ENCODE measurements at places on chromosomes 4 and X.

- peak; percentile 35 for DNase-seq
These were observed 484.2 kb downstream of the BCOR start for GRCh38 chrX:39613482-39613995.

- no peak for DNase-seq
These were observed 377.1 kb upstream of the LCORL start for GRCh38 chr4:18398661-18399060.

DNA sequence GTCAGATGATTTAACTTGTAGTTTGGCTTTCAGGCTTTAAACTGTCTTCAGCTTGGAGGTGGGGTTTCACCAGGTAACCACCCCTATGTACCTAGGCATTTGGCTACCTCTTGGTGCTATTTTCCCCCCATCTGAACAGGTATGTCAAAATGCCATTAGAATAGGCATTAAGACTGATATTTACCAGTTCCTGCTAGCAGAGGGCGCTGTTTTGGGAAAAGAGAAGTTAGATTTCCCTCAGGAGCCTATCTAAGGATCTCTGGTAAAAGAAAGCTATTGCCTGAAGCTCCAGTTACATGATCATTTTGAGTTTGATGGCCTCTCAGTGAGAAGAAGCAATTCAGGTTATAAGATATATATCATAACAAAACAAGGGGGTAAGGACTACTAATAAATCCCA, 879.1 kb downstream of the SH3BGRL start:
- no peak for DNase-seq

DNA sequence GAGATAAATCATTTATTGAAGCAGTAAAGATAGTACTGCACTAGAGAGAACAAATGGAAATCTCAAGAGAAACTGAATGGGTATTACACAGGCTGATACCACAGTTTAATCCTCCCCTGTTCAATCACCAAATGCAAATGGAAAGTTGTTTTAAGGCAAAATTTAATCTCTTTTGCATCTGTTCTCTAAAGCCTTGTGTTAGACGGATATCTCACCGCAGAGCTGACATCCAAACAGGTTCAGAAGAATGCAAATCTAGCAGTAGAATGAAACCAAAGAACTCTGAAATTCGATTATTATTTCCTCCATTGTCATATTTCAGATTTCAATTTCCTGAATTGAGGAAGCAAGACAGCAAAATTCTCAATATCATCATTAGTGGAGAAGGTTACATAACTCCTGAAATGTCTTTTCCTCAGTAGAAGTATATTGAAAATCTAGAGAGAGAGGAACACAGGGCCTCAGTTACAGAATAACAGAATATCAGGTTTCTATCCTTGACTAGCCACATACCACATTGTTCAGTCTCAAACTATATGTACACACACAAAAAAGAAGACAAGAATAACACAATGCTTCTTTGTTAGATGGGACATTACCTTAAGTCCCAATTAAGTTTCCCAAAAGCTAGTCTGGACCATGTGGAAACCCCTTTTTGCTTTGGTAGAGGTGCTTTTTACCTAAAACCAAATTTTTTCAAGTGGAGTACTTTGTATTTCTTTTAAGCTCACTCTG, 94.1 kb upstream of the BANK1 start:
- no peak for DNase-seq

DNA sequence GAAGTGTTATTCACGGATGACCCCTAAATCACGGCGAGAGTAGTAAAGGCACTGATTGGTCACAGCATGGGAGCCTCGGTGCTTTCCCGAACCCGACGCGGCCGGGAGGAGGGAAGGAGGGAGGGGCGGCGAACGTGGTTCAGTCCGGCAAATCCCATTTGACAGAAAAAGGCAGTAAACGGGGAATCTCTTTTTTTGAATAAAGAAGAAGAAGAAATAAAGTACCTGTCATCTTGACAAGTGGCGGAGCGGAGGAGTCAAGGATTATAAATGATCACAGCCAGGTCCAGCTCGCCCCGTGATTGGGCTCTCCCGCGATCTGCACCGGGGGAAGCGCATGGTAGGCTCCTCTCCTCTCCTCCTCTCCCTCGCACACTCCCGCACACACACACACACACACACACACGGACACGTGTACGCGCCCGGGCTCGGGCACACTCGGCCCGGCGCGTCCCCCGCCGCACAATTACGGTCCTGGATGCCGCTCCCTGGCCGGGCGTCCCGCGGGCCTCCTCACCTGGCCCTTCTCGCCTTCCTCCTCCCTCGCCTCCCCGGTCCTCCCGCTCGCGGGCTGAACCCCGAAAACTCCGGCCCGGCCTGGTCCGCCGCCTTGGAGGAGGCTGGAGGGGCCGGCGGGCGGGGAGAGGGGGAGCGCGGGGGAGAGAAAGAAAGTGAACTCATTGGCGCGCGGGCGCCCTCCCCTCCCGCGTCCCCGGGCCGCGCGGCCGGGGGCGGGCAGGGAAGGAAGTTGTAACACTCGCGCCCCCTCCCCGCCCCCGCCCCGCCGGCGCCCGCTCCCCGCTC, 99.2 kb upstream of the TENM3 start:
- DNase-seq = no peak

DNA sequence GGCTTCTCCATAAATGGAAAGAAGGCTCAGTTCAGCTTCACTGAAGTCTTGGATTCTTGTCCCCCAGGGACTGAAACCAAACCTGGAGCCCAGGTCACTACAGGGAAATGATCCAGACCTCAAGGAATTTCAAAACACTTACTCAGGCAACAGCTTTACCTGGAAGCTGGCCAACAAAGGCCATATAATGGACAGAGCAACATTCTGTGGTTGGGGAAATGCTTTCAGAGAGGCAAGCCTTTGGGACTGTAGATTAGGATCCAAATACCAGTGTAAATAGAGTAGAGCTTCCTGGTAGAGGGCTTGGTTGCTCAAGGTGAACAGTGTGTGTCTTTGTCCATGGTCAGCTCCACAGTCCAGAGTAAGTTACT, 57.0 kb upstream of the PROM1 start:
- DNase-seq = no peak

- DNase-seq = no peak
These were observed 15.3 kb downstream of the TMEM175 start for GRCh38 chr4:947491-947971.

DNA sequence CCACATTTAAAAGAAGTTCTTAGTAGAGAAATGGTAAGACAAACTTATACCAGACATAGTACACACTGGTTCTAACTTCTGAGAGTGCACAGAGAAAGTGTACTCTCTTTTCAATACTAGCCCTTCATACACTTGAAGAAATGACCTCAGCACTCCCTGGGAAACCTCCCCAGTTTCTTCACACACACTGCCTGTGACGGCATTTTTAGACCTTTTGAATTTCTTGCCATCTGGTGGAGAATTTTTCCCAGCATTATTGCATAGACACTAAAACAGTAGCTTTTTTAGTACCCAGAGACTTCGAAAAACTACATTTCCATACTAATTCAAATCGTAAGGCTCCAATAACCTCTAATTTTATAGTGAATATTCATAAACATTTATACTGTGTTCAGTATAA, 341.6 kb upstream of the MAOA start:
- no peak for DNase-seq

DNA sequence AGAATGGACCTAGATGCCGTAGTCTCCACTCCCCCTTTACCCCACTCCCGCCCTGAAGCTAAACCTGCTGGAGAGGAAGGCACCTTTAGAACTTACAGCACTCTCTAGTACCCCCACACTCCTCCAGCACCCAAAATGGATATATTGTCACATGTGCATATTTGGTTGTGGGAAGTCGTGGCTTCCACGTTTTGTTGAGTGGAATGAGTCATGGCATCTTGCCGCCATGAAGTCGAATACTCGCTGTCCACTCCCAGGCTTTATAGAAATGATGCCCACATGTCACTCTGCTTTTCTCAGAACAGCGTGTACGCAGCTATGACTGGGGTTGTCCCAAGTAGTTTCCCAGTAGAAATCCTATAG, 545 bp downstream of the ABCE1 start:
- no peak for DNase-seq

All from NCI-H1694 treated with DMSO at 0.1 percent for 48 hours (cell line).